ENCODE measurements at places on chromosomes 1 and 21.

DNA sequence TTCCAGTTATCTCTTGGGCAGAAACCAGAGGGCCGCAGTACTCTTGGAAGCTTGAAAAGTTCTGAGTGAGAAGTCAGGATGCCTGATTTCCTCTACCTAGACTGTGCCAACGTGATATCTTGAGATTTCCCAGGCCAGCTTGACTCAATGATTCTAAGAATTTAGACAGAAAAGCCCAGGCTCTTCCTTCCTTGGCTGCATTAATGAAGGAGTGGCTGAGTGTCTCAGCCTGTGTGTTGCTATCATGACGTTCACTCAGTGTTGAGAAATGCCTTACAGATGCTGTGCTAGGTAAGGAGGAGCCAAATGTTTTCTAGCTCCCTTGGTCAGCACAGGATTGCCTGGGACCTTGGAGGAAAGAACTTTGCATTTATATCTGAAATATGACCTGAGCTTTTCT, 454.1 kb upstream of the USP24 start:
- no peak for DNase-seq

DNA sequence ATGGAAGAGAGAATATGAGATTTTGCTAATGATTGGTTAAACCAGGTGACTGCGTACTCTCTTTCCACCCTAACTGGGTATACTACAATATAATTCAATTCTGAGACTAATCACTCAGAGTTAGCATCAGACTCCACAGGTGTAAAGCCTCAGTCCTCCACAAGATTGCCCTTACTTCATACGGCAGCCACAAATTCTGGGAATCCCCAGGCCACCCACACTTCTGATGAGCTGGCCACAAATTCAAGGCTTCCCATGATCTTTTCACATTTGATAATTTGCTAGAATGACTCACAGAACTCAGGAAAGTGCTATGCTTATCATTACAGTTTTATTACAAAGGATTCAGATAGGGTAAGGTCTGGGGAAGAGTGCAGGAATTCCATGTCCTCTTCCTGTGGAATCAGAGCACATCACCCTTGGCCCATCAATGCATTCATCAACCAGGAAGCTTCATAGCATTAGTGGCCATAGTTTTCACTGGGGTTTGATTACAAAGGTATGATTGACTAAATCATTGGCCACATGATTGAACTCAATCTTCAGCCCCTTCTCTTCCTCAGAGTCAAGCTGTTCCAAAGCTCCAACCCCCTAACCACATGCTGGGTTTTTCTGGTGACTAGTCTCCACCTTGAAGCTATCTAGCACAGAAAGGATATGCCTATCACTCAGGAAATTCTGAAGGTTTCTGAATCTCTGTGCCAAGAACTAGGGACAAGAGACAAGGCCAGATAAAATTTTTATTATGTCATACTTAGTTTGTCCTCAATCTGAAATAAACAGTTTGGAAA, 131.7 kb downstream of the HHIPL2 start:
- no peak for DNase-seq

GRCh38 chr1:208080396-208081286, 163.5 kb downstream of the PLXNA2 start:
- no peak for DNase-seq

DNA sequence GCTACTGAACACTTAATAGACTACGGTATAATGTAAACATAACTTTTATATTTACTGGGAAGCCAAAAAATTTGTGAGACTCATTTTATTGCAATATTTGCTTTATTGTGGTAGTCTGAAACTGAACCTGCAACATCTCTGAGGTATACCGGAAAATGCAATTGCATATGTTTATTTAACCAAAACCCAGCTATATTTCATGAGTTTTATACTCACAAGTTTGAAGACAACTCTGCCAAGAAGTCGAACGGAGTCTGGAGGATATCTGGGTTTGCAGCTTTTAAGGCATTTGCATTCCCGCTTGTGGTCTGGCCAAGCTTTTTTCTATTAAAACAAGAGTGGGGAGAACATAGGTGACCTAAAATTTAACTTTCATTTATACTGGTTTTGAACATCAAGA, 171.9 kb downstream of the SMYD3 start:
- no peak for DNase-seq

GRCh38 chr21:17709266-17709611, 96.5 kb upstream of the BTG3 start:
- no peak for DNase-seq

GRCh38 chr1:180558664-180559063, at the start of gene OVAAL:
TSS of gene OVAAL (plus strand) at chr1:180558964.
- DNase-seq, result no peak

DNA sequence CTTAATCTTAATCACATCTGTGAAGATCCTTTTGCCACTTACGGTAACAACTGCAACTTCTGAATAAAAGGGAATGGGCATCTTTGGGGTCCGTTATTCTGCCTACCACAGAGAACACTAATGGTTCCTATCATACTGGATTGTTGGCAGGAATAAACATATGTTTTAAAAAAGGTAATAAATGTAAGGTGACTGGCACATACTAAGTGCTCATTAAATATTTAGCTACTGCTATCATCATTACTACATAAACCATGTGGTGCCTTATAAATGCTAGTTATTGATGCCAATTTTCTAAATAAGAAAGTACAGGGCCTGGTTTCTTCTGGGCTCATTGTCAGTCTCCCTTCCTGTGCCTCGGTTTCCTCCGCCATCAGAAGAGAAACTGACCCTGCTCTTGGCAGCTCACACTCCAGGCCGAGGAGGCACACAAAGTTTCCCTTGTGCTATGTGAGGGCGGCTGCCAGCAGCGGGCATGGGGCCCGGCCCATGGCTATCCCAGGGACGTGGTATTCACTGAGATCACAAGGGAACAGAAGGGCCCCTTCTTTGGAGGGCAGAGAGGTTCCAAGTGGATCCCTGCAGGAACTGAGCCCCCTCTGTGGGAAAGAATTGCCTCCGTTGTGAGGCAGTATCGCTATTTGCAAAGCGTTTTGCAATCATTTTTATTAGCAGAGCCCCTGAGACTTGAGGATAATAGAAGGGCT, 26.2 kb downstream of the NAV1 start:
- DNase-seq, result no peak

DNA sequence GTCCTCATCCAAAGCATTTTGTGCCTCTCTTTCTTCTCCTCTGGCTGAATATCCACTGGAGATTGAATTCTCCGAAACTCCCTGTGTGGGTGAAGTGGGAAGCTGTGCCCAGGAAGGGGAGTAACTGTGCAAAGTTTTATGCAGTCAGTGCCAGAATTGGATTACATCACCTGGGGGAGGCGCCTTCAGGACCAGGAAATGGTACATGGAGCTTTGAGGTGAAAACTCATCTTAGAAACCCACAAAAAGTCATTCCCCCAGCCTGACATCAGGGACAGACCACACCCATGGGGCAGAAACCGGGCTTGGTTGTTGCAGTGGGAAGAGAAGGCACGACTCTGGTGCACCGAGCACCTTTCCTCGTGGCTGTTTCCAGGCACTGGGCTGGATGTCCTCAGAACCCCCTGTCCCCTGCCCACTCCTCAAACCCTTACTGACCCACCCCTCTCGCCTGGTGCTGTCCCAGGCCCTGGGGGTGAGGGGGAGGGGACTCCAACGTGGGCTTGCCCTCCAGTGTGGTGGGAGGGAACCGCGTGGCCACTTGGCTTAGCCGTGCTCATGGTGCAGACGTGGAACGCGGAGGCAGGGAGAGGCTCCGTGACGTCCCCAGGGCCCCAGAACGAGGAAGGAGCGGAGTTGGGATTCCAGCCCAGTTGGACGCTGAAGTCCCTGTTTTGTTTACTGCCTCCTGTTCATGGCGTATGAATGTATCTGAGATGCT, 15.7 kb downstream of the TFF3 start:
- DNase-seq, result peak; percentile 44

DNA sequence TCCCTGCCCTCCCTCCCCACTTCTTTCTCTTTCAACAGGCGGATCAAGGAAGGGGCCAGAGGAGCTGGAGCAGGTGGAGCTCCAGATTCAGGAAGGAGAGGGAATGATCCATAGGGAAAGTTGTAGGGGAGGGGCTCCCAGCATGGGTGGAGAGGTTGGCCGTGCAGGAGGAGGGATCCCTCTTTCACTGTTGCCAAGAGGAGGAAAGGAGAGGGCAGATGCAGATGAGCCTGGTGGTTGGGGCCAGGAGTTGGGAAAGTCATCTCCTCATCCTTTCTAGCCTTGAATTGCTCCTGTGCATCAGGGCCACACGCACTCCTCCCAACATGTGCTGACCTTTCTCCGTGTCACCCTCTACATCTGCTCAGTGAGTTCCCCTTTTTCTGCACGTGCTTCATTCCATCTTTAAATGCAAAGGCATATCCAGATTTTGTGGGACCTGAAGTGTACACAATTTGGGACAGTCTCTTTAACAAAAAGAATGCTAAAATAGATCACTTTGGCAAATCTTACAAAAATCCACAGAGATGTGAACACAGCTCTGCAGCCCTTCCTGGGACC, 32.4 kb downstream of the ZBTB18 start:
- peak; percentile 49 for DNase-seq

Data from HL-60 (cell line).